Right renal cortex interstitium (tissue), 3 donors: ENCODE measurements at places on chromosomes 16 and 17.

DNA sequence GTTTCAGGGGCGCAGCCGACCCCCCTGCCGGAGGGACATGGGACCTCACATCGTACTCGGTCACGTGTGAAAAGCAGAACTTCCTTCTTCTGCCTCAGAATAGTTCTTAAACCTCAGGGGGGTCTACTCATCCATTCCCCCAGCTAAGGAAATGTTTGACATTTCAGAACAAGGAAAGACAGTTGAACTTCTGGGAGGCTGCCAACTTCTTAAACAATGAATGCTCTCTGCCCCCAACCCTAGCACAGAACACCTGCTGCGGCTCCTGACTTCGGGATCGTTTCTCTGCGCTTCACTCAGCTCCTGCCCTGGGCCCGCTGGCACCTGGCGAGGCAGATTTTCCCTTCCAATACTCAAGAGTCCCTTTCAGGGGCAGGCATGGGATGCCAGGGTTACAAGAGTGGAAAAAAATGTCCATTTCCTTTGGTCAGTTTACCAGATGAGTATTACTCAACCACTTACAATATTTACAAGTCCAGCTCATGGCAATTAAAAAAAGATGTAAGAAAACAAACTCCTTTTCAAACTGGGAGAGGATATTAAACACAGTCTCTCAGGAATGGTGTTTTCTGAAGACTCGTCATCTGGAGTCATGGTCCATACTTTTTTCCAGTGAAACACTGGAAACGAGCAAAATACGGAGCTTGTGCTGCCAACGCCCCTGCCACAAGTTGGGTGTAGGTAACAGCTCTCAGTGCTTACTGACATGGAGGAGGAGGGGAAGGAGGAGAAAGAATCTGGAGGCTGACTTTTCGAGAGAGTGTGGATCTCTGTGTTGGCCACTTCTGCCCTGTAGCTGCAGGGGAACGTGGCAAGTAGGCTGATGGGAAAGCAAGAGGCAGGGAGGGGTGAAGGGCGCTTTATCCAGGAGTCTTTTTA lies 235.7 kb downstream of the NTN1 start:
- DNase-seq, result no peak

DNA sequence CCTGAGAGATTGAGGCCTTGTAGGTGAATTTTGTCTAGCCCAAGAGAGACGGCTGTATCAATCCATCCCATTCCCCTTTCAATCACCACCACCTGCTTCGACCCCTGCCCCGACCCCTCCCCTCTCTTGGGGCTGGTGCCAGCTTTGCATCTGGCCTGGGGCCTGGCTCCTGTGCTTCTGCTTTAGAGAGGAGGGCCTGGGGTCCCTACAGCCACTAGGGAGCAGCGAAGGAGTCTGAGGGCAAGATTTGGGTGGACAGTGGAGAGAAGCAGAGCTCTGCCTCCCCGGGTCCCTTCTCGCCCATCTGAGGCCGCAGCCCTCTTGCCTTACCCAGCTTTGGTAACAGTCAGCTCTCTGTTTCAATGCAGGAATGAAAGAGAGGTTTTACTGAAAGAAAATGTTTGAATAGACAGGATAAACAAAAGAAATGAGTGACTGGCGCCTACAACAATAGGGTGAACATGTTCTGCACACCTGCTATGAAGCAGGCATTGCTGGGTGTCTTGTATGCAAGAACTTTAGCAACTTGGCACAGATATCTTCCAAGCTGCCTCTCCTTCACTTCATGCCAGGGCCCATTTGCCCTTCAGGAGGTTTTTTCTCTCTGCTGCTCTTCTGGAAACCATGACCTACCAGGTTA lies 57.4 kb downstream of the SLC47A1 start:
- DNase-seq, result no peak

GRCh38 chr17:30296499-30297080 lies 4.8 kb upstream of the BLMH start:
- no peak for DNase-seq

DNA sequence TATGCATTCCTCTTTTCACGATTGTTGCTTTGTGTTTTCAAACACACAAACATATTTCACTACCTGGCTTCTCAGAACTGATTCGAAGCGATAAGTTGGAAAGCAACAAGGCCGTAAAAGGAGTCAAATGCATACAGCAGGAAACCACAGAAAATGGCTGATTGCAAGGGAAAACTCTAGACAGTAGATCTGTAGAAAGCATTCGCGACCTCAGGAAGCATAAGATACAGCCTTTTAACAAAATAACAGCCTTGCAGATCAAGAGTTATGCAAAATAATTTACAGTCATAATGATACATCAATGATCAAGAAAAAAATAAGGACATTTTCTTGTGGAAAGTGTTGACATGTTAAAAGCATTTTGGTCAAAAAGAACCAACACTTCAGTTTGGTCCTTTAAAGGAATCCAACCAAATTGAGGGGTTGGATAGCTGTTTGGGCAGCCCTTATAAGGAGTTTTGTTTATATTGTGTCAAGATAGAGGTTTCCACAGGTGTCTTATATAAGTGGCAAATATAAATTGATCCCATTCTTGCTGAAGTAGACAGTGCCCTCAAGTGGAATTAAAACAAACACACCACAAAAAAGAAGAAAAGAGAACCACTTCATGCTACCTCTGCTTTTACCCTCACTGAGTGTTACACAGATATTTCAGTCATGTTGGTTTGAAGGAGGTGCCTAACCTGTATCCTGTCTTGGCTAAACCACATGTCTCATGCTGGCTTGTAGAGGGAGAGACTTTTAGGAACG lies 5.5 kb downstream of the CYLD start:
- no peak for DNase-seq

GRCh38 chr17:81962499-81963441 lies 1.8 kb upstream of the NOTUM start:
- no peak for DNase-seq
